ENCODE measurements at places on chromosomes 5 and 9.

- DNase-seq, result no peak
These were observed 32.7 kb downstream of the PRUNE2 start for GRCh38 chr9:76873056-76873792.

DNA sequence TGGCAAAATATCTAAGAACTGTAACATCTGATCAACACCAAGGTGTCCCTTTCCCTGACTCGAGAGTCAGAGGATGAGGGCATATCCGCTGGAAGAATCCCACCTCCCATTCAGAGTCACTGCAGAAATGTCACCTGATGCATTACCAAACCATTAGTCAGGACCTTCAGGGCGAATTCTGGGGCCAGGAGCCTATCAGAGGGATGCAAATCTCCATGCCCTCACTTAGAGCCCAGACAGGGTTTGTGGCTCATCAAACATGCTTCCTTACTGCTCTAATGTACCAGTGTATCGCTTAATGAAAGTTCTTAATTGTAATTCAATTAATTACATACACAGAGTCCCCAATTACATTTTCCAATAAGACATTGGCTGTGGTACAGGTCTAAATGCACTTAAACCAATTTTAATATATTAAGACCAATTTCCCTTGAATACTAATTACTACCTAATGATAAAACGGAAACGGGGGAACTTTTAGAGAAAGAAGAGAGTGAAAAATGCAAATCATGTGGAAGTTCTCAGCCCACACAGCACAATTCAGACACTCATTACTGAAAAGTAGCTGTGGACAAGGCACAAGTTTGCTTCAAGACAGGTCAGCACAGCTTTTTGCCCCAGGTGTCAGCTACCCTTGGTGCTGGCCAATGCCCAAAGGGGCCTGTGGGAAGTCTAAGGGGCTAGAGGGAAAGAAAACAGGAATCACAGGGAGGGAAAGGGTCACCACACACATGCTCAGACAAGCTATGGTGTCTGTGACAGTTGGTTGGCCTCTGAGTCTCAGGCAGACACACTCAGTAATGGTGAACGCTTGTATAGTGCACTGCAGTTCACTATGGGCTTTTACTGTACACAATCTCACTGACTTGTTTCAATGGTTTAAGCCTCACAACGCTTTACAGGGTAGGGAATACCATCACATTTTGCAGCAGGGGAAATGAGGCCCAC lies 211.6 kb downstream of the MAPKAP1 start:
- no peak for DNase-seq

- peak; percentile 78 for DNase-seq
These were observed 25.4 kb downstream of the ADAMTS2 start for GRCh38 chr5:179319741-179320281.

DNA sequence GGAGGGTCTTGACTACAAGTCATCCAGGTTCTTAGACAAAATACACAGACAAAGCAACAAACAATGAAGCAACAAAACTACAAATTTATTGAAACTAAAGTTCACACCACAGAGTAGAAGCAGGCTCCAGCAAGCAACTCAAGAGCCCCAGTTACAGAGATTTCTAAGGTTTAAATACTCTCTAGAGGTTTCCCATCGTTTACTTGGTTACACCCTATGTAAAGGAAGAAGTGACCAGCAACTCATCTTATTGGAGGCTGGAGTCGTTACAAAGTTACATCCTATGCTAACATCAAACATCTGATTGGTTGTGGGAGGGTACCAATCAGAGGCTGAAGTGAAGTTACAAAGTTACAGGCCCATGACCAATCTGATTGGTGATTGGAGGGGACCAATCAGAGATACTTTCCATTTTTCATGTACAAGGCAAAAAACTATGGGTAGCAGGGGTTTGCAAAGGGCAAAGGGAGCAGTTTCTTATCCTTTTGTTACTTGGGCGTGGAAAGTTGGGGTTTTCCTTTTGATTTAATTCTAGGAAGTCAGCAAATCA lies 2292.6 kb upstream of the C9orf72 start:
- no peak for DNase-seq

GRCh38 chr5:111127453-111128195 lies 35.5 kb downstream of the WDR36 start:
- DNase-seq, result no peak

DNA sequence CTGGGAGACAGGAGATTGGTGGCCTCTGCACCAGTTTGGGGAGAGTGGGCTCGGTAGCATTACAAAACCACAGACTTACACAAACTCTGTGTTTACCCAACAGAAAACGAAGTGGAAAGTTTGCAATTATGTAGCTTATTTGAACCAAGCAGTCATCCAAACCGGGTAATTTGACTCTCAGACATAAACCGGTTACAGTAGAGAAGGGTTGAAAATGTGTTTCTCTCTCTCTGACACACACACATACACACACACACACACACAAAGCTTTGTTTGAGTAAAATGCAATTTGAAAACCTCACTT lies 97.1 kb upstream of the ZNF608 start:
- DNase-seq, result no peak

DNA sequence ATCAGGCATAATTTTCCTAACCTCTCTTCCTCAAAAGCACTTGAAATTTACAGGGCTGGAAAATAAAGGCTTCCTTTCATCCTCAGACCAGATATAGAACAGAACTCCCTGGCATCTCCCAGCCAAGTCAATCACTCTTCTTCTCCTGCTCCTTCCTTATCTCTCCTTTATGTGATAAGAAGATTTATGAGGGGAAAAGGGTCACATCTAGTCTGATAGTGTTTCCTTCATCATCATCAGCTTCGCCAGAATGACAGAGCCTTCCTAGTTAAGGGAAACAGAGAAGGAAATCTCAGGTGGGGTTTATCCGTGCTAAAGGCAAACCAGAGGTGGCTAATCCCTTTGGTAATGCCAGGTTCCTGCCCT lies 36.2 kb downstream of the LIX1 start:
- DNase-seq, result no peak

Data from glutamatergic neuron (in vitro differentiated cells).